Activated CD4-positive, alpha-beta T cell treated with anti-CD3 and anti-CD28 coated beads, Interleukin-2, amount 50 U/mL, for 24 hours (primary cell): ENCODE measurements at places on chromosomes 16 and 17.

DNA sequence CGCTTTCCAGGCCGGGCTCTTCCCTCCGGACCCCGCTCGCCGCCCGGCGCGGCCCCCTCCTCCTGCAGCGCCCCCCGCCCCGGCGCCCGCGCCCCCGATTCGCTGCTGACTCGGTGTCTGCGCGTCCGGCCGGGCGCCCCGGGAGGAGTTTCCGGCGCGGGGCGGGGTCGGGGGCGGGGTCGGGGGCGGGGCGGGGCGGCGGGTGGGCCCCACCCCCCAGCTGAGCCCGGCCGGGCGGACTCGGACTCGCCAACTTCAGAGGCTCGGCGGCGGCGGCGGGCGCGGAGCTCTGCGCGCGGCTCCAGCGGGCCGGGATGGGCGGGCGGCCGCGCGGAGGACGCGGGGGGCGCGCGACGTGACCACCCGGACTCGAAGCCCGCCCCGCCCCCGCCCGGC lies at the start of gene METRNL:
TSS of gene METRNL (plus strand) at position 258 of the 396 bp plus-strand sequence. CDS start 207 bp downstream, outside the sequence.
- DNase-seq, result no peak

- DNase-seq, result no peak
Measured at GRCh38 chr16:56684926-56685590, 2.8 kb downstream of the MT1X start.

DNA sequence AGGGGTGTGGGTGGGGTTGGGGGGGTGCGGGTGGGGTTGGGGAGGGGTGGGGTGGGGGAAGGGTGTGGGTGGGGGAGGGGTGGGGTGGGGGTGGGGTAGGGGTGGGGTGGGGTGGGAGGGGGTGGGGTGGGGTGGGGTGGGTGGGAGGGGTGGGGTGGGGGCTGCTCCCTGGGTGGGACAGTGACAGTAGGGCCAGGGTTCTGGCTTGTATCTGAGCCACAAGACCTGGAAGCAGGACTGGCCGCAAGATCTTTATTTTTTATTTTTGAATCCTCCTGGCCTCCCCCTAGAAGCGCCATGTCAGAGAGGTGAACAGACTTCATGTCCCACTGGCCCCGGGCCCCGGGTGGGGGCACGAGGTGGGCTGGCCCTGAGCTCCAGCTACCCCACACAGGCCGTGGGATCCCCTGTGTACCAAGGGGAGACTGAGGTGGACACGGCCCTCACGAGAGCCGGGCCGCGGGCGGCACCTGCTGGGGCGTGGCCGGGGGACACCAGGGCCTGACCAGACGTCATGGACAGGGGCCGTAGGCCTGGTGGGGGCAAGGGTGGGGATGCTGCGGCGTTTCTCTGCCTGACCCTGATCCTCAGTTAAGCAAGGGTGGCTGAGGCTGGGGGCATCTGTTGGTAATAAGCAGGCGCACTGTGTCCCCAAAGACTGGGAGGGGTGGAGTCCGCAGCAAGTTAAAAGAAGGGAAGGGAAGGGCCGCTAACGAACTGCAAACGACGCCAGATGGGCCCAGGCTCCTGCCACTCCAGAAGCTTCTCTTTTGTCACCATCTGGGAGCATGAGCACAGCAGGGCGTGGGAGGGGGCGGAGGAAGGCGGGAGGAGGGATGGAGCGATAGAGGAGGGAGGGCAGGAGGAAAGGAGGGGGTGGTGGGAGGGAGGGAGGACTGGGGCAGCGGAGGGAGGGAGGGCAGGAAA lies 22.3 kb upstream of the PABPN1L start:
- DNase-seq, result no peak

DNA sequence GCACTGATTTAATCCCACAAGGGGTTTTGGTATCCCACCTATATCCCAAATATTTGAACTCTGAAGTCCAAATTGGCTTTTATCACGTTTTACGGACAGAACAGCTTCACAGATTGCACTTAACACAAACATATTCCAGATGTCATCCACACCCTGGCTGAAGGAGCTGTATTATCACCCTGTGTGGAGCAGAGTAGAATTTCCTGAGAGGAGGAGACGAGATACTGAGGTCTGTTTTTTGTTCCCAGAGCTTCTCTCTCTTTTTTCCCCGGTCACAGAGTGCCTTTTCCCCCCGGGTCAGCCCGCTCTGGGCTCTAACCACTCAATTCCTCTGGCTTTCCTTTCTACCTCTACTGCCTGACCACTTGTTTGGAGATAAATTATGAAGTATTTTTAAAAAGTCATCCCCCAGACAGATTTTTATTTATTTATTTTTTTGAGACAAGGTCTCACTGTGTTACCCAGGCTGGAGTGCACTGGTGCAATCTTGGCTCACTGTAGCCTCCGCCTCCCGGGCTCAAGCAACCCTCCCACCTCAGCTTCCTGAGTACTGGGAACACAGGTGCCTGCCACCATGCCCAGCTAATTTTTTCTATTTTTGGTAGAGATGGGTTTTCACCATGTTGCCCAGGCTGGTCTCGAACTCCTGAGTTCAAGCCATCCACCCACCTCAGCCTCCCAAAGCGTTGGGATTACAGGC lies 30.7 kb downstream of the DNAH2 start:
- DNase-seq, result no peak

DNA sequence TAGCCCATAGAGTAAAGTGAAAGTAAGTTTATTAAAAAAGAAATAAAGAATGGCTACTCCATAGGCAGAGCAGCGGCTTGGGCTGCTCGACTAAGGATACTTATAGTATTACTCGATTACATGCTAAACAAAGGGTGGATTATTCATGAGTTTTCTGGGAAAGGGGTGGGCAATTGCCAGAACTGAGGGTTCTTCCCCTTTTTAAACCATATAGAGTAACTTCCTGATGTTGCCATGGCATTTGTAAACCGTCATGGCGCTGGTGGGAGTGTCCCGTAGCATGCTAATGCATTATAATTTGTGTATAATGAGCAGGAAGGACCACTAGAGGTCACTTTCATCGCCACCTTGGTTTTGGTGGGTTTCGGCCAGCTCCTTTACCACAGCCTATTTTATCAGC lies 13.3 kb upstream of the GAS7 start:
- DNase-seq, result no peak

DNA sequence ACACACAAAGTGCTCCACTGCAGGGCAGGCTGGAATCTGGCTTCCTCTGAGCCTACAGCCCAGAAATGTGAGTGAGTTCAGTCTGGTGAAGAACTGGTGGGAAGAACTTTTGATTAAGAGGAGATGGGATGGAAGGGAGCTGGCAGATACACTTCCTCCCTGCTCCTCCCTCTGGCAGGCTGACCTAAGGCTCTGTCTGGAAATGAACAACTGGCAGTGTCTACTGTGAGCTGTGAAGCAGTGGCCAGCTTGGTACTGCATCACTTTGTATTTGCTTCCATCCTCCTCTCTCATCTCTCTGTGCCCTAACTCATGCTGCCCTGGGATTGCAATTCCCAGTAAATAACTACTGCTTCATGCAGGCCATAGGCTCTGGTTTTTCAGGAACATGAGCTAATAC lies 45.6 kb downstream of the MAF start:
- no peak for DNase-seq

DNA sequence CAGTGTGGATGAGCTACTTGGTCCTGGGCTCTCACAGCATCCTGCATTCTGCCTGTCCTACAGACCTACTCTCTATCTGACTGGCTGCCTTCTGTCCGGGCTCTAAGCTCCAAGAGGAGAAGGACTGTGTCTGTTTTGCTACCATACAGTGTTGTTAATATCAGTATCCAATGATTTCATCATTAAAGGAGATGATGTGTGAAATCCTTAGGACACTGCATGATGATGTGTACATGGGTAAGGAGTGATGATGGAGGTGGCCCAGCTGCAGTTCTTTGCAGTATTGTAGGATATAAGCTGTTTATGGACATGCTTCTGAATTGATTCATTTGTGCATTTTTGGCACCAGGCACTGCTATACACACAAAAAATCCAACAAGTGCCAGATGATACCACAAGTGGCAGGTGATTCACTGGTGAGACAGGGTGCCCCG lies 536.9 kb upstream of the CDH11 start:
- DNase-seq, result no peak

GRCh38 chr17:37317867-37318266 lies 57.9 kb upstream of the C17orf78 start:
- no peak for DNase-seq

GRCh38 chr16:57260294-57260929 lies 15.4 kb downstream of the ARL2BP start:
- no peak for DNase-seq

DNA sequence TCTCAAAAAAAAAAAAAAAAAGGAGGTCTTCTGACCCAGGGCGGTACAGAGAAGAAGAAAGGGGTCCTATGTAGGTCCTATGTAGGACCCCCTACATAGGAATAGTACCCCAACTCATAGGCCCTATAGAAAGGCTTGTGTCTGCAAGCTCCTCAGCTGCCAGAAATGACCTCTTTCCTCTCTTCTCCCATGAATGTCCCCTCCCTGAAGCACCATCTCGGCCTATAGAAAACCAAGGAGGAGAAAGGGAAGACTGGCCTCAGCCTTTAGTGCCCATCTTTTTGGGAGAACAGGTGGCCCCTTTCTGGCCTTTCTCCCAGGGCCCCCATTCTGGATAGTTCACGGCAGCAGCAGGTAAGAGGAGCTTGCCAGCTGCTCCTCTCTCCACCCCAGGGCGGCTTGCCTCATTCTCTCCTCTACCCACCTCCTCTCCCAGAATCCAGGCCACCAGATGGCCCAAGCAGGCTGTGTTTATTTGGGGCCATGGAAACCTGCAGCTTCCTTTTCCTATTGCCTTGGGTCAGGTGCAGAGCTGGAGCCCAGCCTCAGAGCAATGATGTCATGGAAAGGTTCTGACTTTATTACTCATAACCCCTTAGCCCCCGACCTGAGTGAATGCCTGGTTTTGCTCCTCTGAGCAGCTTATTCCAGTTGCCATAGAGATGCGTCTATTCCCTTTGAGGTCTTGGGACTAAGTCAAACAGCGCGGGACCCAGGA lies 1.6 kb upstream of the MRPL58 start:
- no peak for DNase-seq

- DNase-seq, result no peak
Measured at GRCh38 chr17:45861165-45861564, 16.5 kb downstream of the SPPL2C start.

GRCh38 chr16:82031116-82032084 lies 3.7 kb upstream of the HSD17B2 start:
- no peak for DNase-seq

GRCh38 chr16:75575958-75576357 lies 9.8 kb downstream of the GABARAPL2 start:
- DNase-seq, result no peak

DNA sequence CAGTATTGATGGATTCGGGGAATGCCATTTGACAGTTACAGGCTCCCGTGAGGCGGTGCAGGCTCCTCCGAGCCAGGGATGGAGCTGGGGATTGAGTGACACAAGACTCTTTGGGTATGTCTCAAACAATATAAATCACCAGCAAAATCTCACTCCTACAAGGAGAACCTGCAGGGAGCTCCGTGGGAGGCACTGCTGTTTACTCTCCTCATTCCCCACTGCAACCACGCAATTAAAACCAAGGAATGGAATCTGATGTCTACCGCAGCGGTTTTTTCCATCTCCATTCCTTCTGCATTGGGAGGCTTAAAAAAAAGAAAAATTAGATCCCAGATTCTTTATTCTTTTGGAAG lies 157.9 kb downstream of the WWOX start:
- no peak for DNase-seq

GRCh38 chr17:57892146-57892819 lies 42.4 kb upstream of the MRPS23 start:
- peak; percentile 71 for DNase-seq

DNA sequence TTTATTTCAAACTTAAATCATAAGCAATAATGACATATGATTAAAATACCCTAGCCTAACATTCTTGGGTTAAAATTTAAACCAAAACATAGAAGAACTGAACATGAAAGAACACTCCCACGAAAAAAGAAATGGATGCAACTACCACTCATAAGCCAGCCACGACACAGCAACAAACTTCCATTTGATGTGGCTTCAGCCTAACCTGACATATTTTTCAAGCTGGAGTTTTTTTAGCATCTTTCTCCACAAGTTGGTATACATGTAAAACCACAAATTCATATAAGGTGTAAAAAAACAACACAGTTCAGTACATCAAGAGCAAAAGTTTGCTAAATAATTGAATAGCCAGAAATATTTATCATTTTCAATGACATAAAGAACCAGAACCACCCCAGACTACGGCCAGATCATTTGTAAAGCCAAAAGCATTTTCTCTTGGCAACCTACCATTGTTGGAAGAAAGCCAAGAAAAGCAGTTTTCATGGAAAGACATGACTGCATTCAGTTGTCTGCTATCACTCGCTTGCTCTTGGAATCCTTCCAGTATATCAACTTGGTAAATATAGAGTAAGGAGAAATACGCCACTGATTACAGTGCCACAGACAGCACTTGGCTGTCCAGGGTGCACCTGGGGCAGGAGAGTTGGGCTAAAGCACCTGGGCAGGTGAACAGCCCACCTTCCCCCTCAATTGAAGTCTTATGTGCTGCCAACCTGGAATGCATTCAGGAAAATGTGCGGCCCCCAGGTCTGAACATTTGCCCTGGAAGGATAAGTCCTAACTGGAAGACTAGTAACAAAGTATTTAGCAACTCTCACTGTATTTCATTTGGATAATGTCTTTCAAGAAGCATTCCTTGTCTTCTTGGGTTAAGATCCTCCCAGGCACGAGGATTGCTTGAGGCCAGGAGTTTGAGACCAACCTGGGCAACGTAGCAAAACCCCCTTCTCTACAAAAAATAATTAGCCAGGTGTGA lies 60.5 kb downstream of the CREBBP start:
- no peak for DNase-seq

DNA sequence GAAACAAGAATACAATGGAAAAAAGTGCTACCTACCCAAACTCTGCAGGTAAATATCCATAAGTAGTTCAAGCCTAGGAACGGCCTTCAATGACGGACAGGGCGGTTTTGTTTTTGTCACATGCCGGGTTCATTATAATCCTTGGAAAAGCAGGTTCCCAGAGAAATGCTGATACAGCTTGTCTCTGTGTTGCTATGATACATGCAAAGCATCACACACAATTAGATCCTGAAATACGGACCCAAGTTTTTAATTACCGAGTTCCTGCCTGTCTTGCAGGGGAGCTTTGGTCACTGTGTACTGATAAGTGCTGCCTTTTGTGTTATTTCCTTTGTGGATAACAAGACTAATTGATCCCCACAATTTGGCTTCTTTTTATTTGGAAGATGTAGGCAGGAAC lies 217.4 kb downstream of the HAPSTR1 start:
- DNase-seq, result no peak

- no peak for DNase-seq
Measured at GRCh38 chr17:35609831-35610230, 22.7 kb downstream of the AP2B1 start.

DNA sequence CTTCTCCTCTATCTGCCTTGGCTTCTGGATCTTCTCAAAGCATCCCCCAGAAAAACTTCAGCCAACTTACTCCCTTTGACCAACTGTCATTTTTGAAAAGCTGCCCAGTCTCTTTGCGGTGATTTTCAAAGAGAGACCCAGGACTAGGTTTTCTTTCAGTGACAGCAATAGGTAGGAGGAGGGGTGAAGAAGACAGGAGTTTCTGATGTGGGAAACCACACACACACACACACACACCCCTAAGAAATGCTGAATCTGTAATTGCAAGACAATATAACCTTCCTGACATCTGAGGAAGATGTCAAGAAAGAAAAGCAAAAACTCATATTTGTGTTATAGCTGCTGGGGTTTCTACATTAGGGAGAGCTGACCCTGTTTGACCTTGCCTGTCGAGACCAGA lies 5.2 kb downstream of the FAM20A start:
- DNase-seq, result no peak
